ENCODE measurements at places on chromosomes 6 and 20.
A peak's percentile ranks its signal among the peaks of the same experiment; 100 is the strongest.

GRCh38 chr6:138719011-138719635, 54.4 kb upstream of the CCDC28A start:
- no peak for DNase-seq

GRCh38 chr6:30821862-30822784, 62.2 kb upstream of the DDR1 start:
- peak; percentile 32 for DNase-seq

- no peak for DNase-seq
These were observed 17.7 kb downstream of the LOC128125822 start for GRCh38 chr6:63589952-63590411.

GRCh38 chr6:107602321-107603005, 112.5 kb downstream of the SOBP start:
- no peak for DNase-seq

DNA sequence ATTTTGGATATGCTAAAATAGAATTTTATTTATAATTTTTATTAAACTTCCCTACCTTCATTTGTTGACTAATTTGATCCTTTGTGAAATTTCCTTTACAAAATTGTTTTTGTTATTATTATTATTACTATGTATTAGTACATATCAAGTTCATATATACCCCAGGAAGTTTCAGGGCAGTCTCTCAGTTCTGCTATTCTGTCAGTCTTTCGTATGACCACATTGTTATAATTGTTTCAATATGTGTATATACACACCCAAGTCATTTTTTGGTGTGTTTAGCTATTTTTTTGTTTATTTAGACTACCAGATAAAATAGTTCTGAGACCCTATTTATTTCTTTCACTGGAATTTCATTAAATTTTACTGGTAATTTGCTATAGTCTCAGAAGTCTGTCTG, 72.1 kb downstream of the NKAIN2 start:
- DNase-seq, result no peak

- no peak for DNase-seq
These were observed 7.3 kb upstream of the TGM2 start for GRCh38 chr20:38172408-38172807.

- DNase-seq, result no peak
These were observed 75.3 kb downstream of the GNAS-AS1 start for GRCh38 chr20:58775371-58775770.
